Fibroblast of skin of scalp (primary cell): ENCODE measurements at places on chromosomes 16 and 17.

- no peak for DNase-seq
These were observed 91.2 kb downstream of the GNAO1 start for GRCh38 chr16:56282451-56282850.

- no peak for DNase-seq
These were observed 89.0 kb downstream of the SLC39A11 start for GRCh38 chr17:73003487-73003886.

GRCh38 chr17:77790143-77790829 is 168.2 kb upstream of the TNRC6C start:
- no peak for DNase-seq

DNA sequence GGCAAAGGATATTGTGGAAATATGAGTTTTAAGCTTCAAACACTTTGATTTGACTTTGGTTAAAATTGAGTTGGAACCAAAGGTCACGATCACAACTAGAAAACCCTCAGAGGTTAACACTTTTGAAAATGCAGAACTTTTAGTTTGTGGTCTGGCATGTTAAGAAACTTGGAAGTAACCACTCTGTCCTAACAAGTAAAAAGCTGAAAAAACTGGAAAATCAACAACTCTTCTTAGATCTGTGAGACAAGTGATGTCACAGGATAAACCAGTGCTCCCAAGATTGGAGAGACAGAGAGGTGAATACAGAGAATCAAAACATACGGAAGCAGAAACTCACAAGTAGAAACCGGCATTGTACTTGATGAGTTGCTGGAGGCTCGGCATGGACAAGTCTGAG is 17.4 kb downstream of the MFSD6L start:
- DNase-seq = no peak

DNA sequence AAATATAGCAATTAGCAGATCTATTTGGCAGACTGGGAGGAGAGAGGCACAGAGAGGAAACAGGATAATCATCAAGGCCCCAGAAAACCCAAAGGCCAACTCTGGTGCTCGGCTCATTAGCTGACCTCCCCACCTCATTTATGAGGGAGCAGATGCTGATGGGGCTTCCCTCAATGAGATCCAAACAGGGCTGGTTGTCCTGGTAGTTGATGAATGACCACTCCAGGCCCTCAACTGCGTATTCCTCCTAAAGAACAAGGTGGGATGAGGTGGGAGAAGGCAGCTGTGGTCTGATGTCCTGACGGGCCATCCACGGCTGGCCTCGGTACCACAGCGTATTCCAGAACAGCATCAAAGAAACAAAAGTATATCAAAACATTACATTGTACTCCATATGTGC is 20.8 kb downstream of the ZNHIT3 start:
- no peak for DNase-seq

DNA sequence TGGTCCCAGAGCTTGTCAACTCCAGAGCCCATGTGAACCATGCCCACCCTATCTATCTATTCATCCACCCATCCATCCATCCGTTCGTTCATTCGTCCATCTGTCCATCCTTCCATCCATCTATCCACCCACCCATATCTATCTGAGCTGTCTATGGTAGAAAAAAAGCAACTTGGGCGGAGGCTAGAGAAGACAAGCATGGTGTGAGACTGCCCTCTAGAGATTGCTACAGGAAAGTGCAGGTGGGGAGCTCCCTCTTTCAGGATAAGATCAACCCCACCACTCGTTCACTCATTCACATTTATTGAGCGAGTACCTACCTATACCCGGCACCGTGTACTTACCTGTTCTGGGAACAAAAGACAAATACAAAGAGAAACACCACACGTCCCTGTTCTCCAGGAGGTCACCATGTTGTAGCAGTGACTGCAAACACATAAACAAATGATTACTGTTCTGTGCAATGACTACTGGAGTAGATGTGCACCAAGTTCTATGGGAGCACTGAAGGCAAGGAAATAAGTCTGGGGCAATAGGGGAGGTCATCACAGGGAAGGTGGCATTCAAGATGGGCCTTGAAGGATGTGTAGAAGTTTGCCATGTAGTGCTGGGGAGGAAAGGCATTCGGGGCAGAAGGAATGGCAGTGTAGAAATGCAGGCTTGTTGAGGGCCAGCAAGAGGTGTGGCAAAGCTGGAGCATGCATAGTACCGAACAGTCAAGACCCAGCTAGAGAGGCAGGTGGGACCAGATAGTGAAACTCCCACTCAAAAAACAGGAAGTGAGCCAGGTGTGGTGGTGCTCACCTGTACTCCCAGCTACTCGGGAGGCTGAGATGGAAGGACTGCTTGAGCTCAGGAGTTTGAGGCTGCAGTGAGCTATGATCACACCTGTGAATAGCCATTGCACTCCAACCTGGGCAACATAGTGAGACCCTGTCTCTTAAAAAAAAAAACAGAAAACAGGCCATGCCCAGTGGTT is 13.4 kb upstream of the ATP5MC1 start:
- peak; percentile 66 for DNase-seq

GRCh38 chr16:86891121-86891520 is 312.8 kb downstream of the FOXL1 start:
- no peak for DNase-seq

DNA sequence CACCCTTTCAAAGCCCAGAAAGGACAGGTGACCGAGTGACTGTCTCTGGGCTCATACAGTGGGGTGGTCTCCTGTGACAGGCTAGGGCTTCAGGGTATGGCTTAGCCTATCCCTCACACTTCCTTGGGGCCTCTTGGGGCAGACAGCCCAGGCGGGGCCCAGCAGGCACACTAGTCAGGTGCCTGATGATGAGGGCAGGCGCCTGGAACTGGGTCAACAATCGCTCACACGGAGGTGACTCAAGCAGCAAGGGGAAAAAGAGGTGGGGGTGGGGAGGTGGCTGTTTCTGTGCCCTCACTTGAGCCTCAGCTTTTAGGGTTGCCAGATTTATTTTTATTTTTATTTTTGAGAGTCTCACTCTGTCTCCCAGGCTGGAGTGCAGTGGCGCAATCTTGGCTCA is 6.4 kb upstream of the GRN start:
- DNase-seq = no peak

DNA sequence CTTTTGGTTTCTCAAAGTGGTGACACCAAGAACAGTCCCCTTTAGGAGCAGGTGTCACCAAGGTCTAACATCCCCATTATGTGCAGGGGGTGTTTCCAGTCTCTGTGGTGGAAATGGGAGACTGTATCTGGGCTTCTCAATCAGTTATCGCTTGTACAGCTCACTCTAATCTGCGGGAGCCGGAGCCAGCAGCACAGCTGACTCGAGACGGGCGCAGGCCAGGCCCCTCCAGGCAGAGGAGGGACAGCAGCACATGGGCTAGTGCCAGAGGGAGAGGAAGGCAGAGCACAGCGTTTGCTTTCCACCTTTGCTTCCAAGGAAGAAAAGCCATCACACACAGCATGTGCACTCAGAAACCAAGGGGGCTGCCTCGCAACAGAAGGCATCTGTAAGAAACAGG is 91.2 kb upstream of the CREBBP start:
- DNase-seq = no peak

- no peak for DNase-seq
These were observed 7.8 kb downstream of the SUMO2 start for GRCh38 chr17:75174996-75175395.

GRCh38 chr16:17420816-17421215 is 49.9 kb downstream of the XYLT1 start:
- peak; percentile 45 for DNase-seq

- peak; percentile 33 for DNase-seq
These were observed 25.9 kb downstream of the NKD1 start for GRCh38 chr16:50573947-50574744.

DNA sequence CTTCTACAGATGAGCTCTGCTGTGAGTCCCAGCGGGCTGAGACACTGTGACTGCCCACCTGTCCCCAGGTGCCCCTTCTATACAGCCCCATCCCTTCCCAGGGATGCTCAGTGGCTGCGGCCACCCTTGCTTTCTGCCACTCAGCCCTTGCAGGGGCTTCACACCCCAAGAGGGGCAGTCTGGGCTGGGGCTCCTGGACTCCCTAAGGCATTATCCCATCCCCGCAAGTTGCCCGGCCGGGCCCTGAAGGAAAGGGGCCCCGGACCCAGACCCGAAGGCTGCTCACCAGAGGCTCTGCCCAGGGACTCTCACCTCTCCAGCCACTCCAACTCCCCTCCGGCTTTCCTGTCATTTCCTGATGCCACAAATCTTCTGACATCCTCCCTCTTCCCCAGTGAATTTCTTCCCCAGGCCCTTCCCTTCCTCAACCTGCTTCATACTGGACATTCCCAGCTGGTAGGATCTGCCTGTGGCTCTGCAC is 88.5 kb upstream of the TOB1 start:
- DNase-seq = no peak

DNA sequence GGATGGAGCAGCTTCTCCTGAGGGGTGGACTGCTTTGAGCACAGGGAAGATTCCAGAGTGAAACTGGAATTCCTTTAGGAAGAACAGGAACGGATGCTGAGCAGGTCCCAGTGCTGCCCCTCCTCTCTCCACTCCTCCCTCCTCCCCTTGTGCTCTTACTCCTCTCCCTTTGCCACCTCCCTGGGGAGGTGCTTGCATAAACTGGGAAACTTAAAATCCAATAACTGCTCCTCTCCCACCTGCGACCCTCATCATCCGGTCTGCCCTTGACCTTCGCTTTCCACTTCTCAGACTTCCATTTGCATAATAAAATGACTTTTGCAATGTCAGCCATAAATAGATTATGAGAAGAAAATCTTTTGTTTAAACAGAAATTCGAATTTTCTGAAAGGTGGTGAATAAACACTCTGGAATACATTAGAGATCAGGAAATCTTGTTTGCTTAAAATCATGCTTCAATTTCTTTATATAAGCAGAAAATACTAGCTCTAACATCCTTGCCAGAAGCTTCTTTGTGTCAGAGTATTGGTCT is 23.7 kb downstream of the HSBP1 start:
- DNase-seq = no peak

DNA sequence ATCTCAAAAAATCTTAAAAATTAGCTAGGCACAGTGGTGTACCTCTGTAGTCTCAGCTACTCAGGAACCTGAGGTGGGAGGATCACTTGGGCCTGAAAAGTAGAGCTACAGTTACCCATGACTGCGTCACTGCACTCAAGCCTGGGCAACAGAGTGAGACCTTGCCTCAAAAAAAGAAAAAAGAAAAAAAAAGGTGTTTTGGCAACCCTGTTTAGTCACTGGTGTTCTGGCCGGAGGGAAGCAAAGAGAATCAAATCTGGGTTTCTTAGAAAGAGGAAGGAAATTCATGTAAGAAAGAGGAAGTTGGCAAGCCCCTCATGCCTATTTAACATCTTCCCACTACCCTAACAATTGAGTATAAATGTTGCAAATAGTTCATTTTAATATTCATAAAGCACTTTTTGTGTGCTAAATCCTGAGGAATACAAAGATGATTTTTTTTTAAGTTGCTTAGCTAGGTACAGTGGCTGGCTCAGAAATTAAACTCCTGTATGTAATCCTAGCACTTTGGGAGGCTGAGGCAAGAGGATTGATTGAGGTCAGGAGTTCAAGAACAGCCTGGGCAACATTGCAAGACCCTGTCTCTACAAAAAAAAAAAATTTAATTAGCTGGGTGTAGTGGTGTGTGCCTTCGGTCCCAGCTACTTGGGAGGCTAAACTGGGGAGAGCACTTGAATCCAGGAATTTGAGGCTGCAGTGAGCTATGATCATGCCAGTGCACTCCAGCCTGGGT is 6.5 kb upstream of the USP32 start:
- DNase-seq = no peak

DNA sequence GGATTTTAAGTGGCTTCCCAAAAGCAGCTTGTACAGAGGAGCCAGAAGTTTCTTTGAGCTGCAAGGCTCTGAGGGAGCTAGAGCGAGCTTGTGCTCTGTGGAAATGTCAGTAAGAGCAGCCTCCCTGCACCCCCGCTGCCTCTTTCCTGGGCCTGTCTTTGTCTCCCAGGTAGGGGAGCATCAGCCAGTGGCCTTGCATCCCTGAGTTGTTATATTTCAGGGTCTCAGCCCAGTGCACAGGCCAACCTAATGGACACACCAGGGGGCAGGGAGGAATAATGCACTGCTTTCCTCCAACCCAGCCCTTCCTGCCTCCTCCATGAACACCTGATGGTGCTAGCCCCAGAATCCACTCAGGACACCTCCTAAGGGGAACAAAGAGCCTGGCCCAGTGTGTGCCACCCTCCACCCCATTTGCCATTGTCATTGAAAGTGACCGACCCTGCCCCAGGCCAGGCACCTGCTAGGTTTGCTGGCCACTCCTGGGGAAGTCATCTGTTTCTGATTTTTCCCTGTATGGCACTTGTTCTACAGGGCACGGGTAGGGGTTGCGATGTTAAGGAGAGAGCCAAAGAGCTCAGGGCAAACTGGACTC is 6.3 kb downstream of the TPPP3 start:
- no peak for DNase-seq

- peak; percentile 72 for DNase-seq
These were observed 863 bp downstream of the LIMD2 start for GRCh38 chr17:63698886-63699637.

DNA sequence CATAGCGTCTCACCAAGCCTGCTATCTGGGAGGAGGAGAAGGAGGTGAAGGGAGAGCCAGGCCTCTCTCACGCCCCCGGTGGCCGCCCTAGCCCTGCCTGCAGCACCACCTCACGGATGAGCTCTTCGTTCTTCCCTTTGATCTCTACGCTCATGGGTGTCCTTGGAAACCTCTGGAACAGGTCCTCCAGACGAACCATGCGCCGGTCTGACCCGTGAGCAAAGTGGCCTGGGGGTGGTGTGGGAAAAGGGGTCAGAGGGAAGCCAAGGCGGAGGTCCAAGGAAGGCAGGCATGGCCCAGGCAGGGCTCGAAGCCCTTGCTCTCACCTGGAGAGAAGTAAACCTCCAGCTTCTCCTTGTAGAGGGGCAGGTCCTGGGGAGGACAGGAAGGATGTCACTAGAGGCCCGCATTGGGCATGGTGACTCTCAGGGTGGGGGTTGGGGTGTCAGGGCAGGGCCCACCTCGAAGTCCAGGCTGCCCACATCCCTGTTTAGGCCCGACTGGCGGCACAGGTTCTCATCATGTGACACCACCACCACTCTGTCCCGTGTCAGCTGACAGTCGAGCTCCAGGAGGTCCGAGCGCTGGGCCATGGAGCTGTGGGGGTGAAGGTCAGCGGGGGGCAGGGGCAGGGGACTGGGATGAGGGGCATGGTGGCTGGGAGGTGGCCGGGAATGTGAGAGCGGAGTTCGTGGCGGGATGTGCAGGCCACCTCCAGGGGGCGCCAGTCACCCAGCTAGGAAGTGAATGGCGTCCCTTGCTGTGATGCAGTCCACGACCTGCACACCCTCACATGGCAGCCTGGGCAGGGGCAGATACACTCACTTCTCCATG is 923 bp downstream of the GDPD3 start:
- DNase-seq = peak; percentile 55

GRCh38 chr16:11665071-11665491 is 3.2 kb upstream of the SNN start:
- no peak for DNase-seq
